ENCODE measurements at places on chromosomes 1 and 21. TPM values are rescaled to one million over a fixed set of nuclear protein-coding genes. Genes with fewer than 3 reads are reported as not detected.

GRCh38 chr1:208031316-208031931 is 120.5 kb upstream of the CD34 start:
- DNase-seq: no peak

Gene SUSD4
- 1.7 TPM for total RNA-seq

GRCh38 chr1:48761986-48762385 is 14.7 kb downstream of the BEND5 start:
- DNase-seq: no peak

- no peak for DNase-seq
These were observed 8.7 kb upstream of the C2CD2 start for GRCh38 chr21:41962425-41962966.

DNA sequence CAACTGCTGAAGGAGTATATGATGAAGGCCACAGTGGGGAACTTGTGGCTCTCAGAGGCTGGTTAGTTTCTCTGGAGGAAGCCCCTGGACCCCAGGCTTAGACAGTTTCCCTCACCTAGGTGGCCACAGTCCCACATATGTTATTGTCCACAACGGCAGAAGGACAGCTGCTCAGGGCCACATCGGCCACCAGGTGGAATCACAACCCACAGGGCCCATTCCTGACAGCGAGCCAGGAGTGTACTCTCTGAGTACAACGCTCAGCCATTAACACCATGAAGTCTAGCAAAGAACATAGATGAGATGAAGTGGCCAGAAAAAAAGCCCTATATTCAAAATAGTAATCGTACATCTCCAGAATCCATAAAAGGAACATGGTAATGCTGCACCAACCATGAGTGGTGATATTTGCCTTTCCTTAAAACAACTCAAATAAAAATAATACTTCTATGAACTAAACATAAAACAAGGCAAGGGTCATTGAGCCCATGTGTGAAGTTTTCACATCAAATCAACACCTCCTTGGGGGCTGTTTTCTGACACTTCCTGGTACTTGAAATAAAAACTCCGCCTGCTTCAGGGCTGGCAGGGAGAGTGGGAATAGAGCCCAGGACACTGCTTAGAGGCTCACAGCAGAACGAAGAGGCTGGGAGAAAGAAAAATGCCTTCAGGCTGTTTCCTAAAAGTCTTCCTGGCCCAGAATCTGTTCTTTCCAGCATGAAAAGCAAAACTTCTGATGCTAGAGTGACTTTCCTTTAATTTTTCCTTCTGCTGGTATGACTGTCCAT is 383.3 kb downstream of the HHAT start:
- peak; percentile 19 for DNase-seq

GRCh38 chr1:205989786-205990185 is 13.4 kb downstream of the RAB7B start:
- DNase-seq: no peak

DNA sequence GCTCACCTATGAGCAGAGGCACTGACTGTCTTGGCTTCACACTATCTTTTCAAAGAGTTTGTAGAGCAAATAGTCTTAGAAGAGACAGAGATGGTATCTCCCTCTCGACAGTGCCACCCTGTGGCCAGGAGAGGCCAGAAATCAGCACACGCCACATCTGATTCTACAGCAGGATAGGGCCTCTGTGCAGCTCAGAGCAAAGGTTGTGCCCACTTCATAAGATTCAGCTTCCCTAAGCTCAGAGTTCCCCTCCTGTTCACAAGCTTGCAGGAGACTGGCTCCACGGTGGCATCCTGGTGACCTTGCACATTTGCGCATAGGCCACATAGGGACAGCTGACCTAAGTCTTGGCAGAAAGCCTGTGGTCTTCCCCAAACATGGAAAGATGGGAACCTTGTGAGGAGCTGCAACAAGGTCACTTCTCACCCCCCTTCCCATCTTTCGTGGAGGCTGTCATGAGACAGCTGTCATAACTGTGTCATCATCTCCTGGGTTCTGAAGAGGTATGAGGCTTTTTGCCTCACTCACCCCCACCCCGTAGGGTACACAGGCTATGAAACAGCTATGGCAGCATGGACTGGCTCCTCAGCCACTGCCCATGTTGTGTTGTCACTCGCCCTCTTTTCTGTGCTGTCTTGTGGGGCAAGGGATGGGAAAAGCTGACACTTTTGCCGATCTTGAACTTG is 3.0 kb downstream of the ITLN2 start:
- DNase-seq: peak; percentile 21

Gene THEM5
- total RNA-seq: not detected

Gene TP73
- total RNA-seq: not detected

Gene LCE1A
- total RNA-seq: not detected

- peak; percentile 24 for DNase-seq
These were observed 307.4 kb upstream of the ADGRL2 start for GRCh38 chr1:81493102-81493869.

Gene FNDC10
- total RNA-seq: 5.9 TPM

GRCh38 chr21:40936771-40937261 is 89.9 kb upstream of the DSCAM start:
- no peak for DNase-seq

- DNase-seq: no peak
These were observed 7.9 kb downstream of the LEFTY2 start for GRCh38 chr1:225933072-225933471.

Gene OR4F29
- total RNA-seq: not detected

Gene APCS
- not detected for total RNA-seq

GRCh38 chr21:40165773-40166070 is 298.5 kb downstream of the PCP4 start:
- DNase-seq: no peak

Measured in heart right ventricle (tissue), 16 donors.